ENCODE measurements at places on chromosomes 2 and 18.

- DNase-seq: no peak
These were observed 2.8 kb upstream of the GYPC start for GRCh38 chr2:126653109-126653508.

- DNase-seq: no peak
These were observed 103.6 kb upstream of the TGFA start for GRCh38 chr2:70657246-70657645.

GRCh38 chr18:63131106-63131958 lies 188.2 kb downstream of the BCL2 start:
- DNase-seq: peak; percentile 31

GRCh38 chr2:39334529-39334928 lies 90.8 kb upstream of the CDKL4 start:
- DNase-seq: no peak

DNA sequence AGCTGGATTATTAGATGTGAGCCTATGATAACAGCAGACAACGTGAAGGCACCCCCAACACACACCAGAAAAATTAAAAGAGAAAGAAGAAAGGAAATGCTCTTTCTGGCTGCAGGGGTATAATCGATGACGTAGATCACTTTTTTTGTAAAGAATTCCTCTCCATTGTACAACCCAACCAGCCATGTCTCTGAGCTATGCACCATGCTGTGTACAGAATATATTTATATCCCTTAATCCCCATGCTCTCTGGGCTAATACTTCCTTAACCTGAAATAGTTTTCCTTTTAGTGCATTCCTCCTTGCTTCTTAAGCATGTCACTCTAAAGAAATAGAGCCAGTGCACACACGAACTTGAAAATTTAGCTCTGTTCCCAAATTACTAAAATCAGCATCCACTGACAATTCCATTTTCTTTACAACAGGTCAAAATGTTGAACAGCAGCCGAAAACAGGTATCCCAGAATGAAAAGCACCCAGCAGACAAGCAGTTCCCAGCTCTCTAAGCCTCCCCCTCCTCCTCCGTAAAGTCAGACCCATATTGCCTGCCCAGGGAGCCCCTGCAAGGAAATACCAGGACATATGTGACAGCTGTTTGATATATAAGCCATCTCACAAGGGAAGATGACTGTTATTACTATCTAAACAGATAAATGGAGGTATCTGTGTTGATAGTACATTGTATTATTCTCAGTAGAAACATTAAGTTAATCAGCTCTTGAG lies 247.4 kb upstream of the RAB6C start:
- no peak for DNase-seq

DNA sequence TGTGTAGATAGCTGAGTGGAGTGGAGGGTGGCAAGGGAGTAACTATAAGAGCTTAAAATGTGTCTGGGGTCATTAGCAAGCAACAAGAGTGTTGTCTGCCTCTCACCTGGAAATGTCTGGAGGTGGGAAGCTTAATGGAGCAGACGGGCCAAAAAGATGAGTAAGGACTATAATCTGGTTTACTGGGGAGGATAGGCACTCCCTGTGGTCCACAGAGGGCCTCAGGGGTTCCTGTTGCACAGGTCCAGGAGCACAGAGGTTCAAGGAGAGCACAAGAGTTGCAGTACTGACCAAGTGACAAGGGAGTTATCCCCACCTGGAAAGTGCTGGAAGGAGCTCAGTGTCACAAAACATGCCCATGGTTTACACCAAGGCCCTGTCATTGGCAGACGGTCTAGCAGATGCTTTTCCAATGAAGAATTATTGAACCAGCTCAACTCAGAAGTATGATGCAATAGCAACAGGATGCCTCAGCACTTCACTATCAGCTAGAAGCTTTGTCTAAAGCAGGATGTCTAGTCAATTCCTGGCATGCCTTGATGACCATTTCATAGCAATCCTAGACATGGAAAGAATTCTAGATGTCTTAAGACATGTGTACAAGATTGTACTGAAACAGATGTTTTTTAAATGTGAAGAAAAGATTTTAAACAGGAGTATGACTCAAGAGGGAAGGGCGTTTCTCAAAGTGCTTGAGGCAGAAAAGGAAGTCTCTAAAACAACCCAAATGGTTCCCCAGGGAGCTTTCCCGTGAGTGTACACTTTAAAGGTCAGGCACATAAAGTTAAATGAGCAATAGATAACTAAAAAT lies 62.9 kb upstream of the SERPINE2 start:
- DNase-seq: peak; percentile 64

- peak; percentile 58 for DNase-seq
These were observed 247.3 kb upstream of the SP5 start for GRCh38 chr2:170467568-170468422.

DNA sequence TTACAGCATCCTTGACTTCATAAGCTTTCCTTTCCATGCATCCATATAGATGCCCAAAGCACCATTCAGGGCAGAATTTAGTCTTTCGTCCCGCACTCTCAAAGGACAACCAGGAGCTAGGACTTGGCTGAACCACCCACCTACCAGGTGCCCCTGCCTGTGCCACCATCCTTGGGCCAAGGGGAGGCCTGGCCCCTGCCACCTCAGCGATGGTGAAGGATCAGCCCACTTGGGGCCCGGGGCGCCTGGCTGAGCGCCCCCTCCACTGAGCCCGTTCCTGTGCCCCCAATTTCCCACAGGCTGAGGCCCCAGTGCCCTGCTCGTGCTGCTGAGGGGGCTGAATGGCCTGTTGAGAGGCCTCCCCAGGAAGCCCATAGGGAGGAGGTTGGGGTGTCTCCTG lies 33.3 kb upstream of the ALPP start:
- no peak for DNase-seq

GRCh38 chr2:163341426-163341825 lies 394.4 kb downstream of the FIGN start:
- peak; percentile 88 for DNase-seq

DNA sequence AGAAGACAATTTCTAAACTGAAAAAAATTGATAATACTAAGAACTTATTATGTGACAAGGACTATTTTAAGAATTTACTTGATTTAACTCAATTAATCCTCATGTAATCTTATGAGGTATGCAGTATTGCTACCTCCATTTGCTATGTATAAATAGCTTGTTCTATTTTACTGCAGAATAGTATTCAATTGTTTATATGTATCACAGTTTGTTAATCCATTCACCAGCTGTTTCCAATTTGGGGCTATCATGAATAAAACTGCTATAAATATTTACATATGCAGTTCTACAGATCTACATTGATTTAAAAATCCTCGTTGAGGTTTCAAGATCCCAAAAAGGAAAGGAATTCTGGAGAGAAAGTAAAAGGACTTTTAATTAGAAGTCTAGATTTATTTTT lies 54.8 kb upstream of the DOCK10 start:
- no peak for DNase-seq

- DNase-seq: peak; percentile 50
These were observed 170.4 kb downstream of the KCNE4 start for GRCh38 chr2:223222397-223222796.

- no peak for DNase-seq
These were observed 20.0 kb downstream of the ZNF521 start for GRCh38 chr18:25332002-25332401.
